Stimulated activated CD4-positive, alpha-beta T cell treated with anti-CD3 and anti-CD28 coated beads, TNF-alpha, amount 100 ng/mL, for 1 hour (primary cell): ENCODE measurements at places on chromosomes 2 and 18.
A peak's percentile ranks its signal among the peaks of the same experiment; 100 is the strongest.

- DNase-seq = no peak
Observed at GRCh38 chr2:168851674-168852320, 38.4 kb downstream of the SPC25 start.

GRCh38 chr18:62200121-62200914, 13.3 kb downstream of the RELCH start:
- no peak for DNase-seq

DNA sequence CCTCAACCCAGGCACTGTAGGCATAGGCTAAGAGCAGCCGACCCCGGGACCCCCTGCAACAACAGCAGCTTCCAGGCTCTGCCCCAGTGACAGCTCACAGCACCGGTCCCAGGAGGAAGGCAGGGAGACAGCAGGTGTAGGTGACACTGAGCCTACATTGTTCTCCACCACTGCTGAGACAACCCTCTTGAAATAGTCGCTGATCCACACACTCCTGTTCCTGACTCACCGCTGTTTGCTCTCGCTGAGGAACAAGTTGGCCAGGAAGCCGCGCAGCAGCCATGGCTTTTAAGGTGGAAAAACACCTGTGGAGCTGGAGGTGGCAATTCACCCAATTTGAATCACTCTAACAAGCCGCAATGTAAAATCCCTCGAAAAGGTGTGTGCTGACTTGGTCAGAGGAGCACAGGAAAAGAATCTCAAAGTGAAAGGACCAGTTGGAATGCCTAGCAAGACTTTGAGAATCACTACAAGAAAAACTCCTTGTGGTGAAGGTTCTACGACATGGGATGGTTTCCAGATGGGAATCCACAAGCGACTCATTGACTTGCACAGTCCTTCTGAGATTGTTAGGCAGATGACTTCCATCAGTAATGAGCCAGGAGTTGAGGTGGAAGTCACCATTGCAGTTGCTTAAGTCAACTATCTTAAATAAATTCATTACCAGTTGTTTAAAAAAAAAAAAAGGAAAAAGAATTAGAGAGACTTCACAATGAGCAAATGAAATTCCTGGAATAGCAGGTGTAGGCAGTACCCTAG, 167.5 kb downstream of the ARL4C start:
- no peak for DNase-seq

- no peak for DNase-seq
Observed at GRCh38 chr2:237064203-237065070, 21.3 kb upstream of the COPS8 start.

DNA sequence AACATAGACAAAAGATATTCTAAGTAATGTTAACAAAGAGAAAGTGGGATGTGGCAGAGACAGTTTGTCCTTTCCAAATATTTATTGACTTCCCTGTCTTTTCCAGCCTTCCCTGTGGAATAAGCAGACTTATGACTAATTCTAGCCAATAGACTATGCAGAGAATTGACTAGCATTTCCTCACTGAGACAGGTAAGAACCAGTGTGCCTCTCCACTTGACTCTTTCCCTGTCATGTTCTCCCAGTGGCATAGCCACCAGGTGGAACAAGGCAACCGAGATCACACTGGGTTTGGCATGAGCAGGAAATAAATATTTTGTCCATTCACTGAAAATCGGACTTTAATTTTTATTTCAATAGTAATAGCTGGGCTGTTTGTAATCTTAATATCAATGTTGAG, 168.1 kb upstream of the CTAGE1 start:
- no peak for DNase-seq

DNA sequence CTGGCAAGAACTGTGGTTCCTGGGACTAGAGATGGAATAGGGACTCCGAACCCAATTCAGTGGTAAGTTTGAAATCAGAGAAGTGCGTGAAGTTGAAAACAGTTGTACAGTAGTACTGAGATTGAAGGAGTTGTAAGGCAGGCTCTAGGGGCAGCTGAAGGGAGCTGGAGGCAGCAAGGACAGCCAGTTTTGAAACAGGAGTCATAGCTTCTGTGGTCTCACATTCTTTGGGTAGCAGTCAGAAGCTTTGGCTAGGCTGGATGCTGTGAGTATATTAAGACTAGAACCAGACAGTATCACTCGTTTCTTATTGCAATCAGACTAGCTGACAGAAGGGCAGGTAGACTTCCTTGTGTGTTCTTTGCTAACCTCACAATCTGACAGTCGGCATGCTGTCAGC, 64.5 kb upstream of the ADAM23 start:
- no peak for DNase-seq

DNA sequence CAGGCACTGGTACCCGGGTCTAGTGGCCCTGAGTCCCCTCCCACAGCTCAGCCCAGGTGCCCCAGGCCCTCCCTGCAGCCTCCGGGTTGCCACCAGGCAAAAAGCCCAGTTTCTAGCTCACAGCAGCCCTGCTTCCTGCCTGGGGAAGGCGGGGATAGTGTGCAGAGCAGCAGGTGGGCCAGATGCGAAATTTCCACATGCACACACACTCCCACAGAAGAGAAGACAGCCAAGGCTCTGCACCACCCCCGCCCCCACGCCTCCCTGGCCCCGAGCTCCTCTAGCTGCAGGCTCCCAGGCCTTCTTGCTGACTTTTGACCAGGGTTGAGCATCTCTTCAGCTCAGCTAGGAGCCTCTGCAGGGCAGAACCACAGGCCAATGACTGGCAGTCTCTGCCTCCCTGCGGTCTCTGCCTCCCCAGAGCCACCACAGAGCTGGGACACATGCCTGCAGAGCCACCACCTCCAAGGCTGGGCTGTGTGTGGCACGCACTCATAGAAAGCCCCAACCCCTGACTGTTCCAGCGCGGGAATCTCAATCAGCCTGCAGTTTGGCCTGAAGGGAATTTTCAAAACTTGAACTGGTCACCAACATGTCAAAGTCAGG, 7.2 kb downstream of the SLC66A2 start:
- no peak for DNase-seq

GRCh38 chr2:11863513-11864328, 117.3 kb downstream of the LPIN1 start:
- DNase-seq = peak; percentile 26

DNA sequence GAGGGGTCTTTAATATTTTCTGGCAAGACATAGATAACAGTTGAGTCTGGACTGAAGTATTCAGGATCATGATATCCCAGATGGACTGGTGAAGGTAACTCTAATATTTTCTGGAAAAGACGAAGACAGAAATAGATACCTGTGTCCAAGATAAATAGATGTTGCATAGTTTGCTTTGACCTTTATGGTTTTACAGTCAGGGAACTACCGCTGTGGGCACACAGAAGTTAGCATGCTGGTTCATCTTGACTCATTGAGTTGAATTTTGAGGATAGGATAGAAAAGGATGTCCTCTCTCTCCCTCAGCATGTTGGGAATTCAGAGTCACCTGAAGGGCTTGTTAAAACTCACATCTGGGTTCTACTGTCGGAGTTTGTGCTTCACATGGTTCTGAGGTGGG, 20.8 kb downstream of the KCNE4 start:
- DNase-seq = no peak

DNA sequence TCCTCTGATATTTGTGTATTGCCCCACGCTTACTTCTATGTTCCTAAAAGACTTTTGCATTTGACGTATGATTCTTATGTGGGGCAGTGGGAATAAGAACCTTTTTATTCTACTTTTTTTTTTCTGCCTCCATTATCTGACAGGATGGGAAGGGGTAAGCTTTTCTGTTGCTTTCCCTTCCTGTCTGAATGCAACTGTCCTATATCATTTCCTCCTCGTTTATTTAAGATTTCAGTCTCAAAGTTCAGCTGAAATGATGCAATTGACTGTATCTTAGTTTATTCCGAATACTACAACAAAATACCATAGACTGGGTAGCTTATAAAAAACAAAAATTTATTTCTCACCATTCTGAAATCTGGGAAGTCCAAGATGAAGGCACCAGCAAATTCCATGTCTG, 24.1 kb upstream of the HNMT start:
- DNase-seq = no peak

DNA sequence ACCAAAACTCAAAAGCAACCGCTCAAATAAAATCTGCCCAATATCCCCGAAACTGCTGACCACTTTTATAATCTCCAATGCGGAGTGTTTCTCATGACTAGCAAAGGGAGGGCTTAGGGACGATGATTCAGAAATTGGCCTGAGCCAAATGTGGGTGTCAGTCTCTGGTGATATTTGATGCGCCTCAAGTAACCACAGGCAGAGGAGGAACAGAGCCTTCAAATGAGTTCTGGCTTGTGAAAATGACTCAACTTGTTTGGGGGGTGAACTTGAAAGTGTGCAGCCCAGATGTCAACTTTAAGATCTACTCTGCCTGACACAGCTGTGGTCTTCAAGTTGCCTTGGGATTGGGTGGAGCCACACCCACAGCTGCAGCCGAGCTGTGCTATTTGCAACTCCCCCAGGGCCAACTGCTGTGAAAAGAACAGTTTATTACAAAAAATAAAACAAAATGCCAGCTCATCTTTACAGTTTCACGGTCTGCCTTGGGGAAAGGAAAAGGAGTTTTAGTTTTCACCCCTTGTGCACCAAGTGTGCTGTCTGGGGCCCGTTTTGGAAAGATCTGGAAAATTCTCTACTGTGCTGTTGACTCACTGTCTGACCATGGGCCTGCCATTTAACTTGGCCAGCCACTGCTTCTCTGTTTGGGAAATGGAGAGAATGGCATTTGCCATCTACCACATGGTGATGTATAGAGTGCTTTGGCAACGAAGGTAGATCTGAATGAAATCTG, 222.1 kb downstream of the MTX2 start:
- DNase-seq = no peak

- no peak for DNase-seq
Observed at GRCh38 chr18:12281861-12282260, 26.2 kb upstream of the TUBB6 start.

GRCh38 chr2:103346780-103347179, 584.9 kb downstream of the TMEM182 start:
- no peak for DNase-seq
